ENCODE measurements at places on chromosomes 2 and 18.

DNA sequence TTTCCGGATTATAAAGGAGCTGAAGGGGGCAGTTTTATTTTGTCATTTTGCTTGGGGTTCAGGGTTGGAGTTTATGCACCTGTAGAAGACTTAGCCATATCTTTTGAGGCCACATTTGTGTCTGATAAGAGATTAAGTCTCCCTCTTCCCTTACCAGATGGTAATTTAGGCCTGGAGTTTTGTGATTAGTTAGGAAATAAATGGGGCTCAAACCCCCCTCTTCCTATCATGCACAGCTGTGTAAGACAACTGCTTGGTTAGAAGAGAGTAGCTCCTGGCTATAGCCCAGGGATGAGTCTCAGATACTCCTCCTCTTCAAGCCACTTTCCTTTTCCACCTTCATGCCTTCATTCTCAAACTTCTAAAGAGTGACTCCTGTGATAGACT, 802 bp upstream of the SAP130 start:
- no peak for DNase-seq

DNA sequence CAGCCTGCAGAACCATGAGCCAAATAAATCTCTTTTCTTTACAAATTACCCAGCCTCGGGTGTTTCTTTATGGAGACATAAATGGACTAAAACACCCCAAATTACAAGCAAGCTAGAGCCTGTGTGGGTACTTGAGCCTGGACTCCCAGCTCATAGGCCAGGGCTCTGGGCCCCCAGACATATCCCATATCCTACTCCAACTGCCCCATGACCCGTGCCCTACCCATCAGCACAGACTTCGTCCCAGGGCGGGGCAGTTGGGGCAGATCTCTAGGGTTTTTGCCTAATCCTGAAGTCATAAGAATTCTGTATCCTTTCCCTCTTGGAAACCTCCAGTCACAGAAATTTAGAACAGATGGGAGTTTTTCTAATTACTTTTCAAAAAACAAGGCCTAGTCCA, 90.7 kb downstream of the DDX1 start:
- DNase-seq = no peak

DNA sequence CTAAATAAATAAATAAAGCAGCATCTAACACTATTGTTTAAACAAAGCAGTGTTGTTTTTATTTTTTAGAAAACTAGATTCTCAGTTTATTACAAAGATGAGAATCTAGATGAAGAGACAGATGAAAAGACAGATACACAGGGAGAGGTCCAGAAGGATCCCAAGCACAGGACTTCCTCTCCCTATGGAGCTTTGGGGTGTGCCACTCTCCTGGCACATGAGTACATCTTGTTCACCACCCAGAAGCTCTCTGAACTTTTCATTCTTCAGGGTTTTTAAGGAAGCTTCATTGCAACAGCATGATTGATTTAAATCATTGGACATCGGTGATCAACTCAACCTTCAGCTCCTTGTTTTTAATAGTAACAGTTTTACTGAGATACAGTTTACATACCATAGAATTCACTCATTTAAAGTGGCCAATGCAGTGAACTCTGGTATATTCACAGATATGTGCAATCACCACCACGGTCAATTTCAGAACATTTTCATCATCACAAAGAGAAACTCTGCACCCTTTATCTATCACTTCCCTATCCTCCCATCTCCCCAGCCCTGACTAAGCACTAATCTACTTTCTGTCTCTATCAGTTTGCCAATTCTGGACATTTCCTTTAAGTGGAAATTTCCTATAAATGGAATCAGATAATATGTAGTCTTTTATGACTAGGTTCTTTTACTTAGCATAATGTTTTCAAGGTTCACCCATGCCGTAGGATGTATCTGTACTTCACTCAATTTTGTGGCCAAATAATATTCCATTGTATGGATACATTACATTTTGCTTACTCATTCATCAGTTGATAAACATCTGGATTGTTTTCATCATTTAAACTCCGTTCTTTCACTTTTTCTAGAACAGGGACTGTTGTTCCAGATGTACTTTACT, 62.3 kb upstream of the ZFP36L2 start:
- DNase-seq = peak; percentile 37

- no peak for DNase-seq
These were observed 37.8 kb upstream of the TMEM18 start for GRCh38 chr2:715038-715437.
